Mucosa of descending colon (tissue), 3 donors: ENCODE measurements at places on chromosomes 2 and 18. TPM values are rescaled to one million over a fixed set of nuclear protein-coding genes. Genes with fewer than 3 reads are reported as not detected.
A peak's percentile ranks its signal among the peaks of the same experiment; 100 is the strongest.

Gene C2orf78
- not detected for total RNA-seq

Gene STK11IP
- 34.6 TPM for total RNA-seq

Gene PPM1G
- 64.1 TPM for total RNA-seq

DNA sequence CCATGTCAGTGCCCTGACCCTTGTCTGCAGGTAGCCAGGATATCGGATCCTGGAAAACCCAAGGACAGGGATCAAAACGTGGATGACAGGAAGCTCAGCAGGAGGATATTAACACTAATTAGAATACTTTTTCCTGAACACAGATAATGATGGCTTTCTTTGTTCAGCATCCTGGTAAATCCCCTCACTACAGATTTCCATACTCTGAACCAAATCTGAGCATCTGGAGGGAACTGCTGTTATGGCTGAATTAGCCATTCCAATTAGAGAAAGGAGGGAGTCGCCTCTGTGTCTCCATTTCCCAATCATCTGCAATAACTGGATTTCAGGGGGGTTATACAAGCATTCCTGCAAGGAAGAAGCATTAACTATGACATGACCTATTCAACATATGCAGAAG is 24.4 kb downstream of the CXCR4 start:
- DNase-seq = no peak

DNA sequence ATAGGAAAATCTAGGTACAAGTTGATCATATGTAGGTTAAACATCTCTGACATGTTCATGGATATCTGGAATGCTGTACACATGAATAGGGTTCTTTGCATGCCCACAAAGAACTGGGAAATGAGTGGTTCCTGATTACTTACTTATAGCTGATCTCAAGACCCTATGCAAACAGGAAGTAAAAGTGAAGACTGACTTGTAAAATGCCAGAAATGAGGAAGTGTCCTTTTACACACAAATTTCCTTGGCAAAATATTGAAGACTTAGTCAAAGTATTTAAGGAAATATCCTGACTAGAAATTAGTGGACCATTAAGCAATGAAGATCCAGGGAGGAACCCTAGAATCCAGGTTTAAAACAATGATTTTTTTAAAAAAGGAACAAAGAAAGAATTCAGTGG is 203.7 kb upstream of the DLGAP1 start:
- DNase-seq = no peak

DNA sequence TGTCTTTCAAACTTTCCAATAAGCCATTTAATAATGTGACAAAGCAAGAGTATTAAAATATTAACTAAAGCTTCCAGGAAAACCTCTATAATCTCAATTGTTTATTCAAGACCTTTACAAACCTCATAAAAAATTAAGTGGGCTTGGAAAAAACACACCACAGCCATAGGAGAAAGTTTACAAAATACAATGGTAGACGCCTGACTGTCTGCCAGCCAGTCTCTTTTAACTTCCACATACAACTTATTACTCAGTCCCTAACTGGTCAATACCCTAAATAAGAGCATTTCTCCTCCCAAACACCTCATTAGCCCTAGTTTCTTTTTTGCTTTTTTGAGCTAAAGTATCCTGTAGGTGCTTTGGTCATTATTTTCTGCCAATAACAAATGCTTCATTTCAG is 247.4 kb upstream of the CYP26B1 start:
- DNase-seq = no peak

GRCh38 chr2:189298481-189298880 is 118.9 kb upstream of the COL5A2 start:
- no peak for DNase-seq

DNA sequence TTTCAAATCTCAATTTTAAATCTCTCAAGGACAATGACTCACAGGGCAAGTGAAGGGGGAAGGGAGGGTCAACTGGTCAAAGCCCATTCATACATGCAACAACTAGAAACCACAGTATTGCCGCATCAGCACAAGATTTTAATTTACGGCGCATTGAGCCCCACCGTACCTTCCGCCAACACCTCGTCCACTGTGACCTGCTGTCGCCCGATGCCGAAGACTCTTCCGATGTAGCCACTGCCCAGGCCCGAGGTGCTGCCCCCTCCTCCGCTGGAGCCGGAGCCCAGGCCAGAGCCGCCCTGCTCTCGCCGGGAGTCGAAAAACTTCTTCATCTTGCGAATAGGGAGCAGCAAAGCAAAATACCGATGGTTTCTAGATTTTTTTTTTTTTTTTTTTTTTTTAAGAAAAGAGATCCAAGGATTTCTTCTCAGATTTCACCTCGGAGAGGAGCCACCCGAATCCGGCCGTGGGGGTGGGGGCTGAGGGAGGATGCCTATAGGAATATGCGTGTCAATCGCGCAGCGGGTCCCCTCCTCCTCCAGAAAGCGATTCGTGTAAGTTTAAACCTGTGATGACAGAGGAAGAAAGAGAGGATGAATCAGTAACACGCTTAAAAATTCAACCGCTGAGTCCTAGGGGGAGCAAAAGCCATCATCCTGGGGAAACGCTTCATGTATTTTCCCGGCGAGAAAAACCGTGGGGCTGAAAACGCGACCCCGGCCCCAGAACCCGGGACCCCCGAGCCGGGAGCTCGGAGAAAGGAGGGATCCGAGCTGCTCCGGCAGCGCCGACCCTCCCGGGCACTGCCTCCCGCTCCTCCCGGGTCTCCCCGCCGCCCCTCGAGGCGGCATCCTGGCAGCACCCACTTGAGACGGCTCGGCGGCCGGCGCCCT is 584 bp downstream of the AAK1 start:
- peak; percentile 55 for DNase-seq

DNA sequence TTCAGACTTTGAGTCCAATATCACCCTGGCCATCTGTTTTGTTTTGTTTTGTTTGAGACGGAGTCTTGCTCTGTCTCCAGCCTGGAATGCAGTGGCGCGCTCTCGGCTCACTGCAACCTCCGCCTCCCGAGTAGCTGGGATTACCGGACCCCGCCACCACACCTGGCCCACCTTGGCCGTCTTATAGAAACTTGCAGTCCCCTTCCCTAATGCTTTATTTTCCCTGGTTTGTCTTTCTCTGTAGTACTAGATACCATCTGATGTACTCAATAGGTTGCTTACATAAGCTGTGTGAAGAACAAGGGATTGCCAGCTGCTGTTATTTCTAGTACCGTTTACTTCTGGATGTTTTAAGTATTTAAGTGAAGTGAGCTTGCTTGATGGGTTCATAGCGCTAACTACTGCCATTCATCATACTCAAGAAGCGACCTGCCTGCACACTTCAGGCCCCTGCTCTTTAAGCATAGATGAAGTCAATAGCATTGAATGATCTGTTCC is 1.2 kb downstream of the RPL31 start:
- no peak for DNase-seq

- no peak for DNase-seq
Observed at GRCh38 chr2:185433824-185434223, 304.8 kb upstream of the FSIP2 start.

DNA sequence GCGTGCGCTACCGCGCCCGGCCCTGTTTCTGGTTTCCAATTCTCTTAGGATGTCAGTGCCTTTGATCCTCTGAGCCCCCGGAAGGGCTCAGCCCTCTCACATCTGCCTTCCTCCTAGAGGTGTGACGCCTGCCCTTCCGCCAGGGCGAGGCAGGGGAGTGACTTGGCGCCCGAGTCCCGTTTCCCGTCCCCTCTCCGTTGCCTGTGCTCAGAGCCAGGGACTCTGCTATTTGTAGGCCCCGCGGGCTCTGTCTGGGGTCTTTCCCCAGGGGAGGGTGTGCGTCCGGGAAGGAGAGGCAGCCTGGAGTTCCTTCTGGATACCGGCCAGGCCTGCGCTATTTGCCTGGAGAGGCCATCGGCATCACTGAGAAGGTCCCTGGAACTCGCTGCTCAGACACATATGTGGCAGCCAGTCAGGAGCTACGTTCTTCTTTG is 103.7 kb upstream of the TAF1B start:
- peak; percentile 87 for DNase-seq

DNA sequence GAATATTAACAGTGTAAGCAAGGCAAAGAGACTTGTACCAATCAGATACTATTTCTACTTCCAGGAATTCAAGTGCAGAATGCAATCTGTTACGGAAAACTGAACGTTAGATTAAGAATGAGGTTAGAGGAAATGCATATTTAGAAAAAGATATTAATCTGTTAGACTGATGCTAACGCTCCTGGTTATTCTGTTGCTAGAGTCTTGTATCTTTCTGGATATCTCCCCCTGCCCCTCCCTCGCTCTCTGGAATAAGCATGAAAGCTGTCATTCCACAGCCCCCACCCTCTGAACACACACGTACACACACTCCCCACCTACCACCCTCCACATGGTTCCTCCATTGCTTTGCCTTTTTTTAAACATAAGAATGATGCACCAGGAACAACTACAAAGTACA is 24.1 kb downstream of the FIGN start:
- DNase-seq = no peak

DNA sequence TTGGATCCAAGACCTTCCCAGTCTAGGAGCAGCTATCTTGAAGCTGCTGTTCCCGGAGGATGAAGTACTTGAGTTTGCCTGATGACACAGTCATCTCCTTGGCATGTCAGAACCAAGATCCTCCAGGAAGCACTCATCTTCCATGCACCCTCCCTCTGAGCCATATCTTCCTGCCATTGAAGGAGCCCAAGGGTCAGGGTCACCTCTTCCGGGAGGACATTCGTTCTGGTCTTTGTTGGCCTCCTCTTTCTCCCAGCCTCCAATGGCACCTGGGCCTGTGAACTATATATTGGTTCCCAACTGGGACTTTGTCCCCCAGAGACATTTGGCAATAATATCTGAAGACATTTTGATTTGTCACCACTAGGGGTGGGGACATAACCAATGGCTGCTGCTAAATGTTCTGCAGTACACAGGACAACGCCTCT is 4.2 kb upstream of the MYO7B start:
- DNase-seq = no peak

- DNase-seq = no peak
Observed at GRCh38 chr18:3294435-3295080, 32.6 kb downstream of the MYL12B start.

GRCh38 chr2:39513641-39514094 is 76.6 kb upstream of the MAP4K3 start:
- DNase-seq = no peak

DNA sequence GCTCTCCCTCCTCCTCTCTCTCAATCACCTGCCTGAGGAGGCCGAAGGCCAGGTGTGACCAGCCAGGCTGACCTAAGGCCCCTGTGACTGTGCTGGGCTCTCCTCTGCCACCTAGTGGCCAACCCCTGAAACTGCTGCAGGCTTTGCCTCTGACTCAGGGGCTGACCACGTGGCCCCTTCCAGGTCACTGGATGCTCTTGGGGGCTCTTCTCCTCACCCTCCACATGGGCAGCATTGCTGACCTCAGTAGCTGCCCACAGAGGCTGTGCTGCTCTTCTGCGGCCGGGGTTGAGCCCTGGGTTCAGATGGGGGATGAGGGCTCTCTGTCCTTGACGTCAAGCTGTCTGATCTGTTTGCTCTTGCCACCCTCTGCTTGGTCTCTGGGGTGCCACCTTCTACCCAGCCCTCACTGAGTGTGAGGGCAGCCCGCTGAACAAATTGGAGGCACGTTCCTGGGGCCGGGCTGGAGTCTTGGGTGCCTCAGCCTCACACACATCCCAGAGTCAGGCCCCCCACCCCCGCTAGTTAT is 122.7 kb downstream of the TWIST2 start:
- DNase-seq = no peak

- no peak for DNase-seq
Observed at GRCh38 chr2:191296083-191297006, 51.1 kb downstream of the MYO1B start.

DNA sequence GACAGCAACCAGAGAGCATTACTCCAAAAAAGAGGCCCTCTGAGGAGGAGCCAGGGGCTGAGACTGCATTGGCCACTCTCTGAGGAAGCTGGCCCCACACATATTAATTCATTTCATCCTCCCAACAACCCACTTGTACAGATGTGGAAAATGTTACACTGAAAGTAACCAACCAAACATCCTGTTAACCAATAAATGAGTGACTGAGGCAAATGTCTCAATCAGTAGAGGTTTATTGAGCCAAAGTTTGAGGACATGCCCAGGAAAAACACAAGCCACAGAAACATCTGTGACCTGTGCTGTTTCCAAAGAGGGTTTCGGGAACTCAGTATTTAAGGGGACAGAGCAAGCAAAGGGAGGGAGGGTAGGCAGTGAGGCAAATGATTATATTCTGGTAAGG is 53.0 kb downstream of the SKA1 start:
- no peak for DNase-seq

GRCh38 chr2:120319123-120319522 is 26.8 kb upstream of the INHBB start:
- no peak for DNase-seq

- DNase-seq = no peak
Observed at GRCh38 chr18:50590593-50590992, 30.7 kb downstream of the MAPK4 start.

DNA sequence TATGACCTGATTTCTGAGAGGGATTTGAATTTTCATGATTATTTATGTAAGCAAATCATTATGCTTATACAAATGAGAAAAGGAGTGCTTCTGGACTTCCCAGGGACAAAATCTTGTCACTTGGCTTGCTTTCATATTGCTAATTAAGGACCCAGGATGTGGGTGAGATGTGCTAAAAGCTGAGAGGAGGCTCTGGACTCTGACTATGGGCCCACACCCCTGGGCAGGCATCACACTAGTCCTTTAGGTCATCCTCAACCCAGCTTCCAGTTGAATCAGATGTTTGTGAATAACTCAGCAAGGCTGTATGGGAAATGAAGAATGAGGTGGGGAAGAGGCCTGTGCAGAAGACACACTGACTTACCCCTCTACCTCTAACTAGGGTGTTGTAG is 11.9 kb downstream of the IL1B start:
- DNase-seq = no peak

DNA sequence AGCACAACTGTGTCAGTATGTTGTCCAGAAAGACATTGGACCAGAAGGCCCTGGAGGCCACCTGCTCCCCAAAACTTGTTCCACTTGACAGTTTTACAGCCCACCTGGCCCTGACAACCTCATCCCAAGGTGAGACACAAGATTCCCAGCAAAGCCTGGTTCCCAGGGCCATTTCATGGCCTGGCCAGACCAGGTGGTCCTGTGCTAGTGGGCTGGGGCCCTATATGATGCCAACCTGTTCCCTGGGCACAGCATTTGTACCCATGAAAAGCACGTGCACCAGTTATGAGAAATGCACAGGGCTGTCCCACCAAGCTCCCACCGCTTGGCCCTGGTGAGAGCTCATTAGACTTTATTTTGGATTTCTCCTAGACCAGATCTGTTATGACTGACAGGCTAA is 6.0 kb upstream of the SP140L start:
- no peak for DNase-seq

GRCh38 chr2:170396799-170397459 is 219.0 kb downstream of the MYO3B start:
- DNase-seq = no peak

DNA sequence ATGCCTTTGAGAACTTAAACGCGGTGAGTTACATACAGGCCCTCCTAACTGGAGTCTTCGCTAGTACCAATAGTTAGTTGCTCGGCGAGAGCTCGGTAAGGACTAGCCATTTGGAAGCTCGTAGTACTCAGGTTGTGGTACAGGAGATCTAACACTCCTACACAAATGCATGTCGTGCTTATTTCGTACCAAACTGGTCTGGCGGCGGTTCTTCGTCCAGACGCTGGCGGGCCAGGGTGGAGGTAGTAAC is 346 bp upstream of the VRK2 start:
- DNase-seq = no peak

- DNase-seq = no peak
Observed at GRCh38 chr2:69086466-69086865, 73.5 kb downstream of the ANTXR1 start.
